CD8-positive, alpha-beta memory T cell (primary cell): ENCODE measurements at places on chromosomes 16 and 17. TPM values are rescaled to one million over a fixed set of nuclear protein-coding genes. Genes with fewer than 3 reads are reported as not detected.

DNA sequence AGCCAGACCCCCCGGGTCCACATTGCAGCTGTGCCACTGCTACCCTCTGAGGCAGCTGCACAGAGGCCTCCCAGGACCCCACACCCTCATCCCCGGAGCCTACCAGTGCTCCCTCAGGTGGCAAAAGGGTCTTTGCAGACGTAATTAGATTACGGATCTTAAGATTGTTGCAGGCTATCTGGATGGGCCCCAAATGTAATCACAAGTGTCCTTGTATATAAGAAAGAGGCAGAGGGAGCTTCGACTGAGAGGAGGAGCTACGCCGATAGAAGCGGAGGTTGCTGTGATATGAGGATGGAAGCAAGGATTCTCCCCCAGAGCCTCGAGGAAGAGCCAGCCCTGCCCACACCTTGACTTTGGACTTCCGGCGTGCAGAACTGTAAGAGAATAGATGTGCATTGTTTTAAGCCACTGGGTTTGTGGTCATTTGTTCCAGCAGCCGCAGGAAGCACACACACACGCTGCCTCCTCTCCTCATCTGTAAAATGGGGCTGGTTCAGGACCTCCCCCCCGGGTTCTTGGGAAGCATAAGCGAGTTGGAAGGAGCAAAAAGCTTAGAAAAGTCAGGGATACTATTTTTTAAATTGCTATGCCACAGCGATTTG is 10.5 kb upstream of the RAI1 start:
- H3K4me3 ChIP-seq: no peak overlapping the region
- H3K36me3 ChIP-seq: no peaks in the 10 kb centered on the region
- H3K27me3 ChIP-seq: no peaks in the 10 kb centered on the region
- H3K27ac ChIP-seq: no peak overlapping the region
- DNase-seq: no peak
- peaks cover 9% of the 10 kb centered on the region for H3K4me1 ChIP-seq

GRCh38 chr16:11734025-11734652 is 8.5 kb downstream of the TXNDC11 start:
- H3K4me3 ChIP-seq: no peak overlapping the region
- peaks cover 25% of the 10 kb centered on the region for H3K4me1 ChIP-seq
- no peaks in the 10 kb centered on the region for H3K27me3 ChIP-seq
- H3K27ac ChIP-seq: no peak overlapping the region

DNA sequence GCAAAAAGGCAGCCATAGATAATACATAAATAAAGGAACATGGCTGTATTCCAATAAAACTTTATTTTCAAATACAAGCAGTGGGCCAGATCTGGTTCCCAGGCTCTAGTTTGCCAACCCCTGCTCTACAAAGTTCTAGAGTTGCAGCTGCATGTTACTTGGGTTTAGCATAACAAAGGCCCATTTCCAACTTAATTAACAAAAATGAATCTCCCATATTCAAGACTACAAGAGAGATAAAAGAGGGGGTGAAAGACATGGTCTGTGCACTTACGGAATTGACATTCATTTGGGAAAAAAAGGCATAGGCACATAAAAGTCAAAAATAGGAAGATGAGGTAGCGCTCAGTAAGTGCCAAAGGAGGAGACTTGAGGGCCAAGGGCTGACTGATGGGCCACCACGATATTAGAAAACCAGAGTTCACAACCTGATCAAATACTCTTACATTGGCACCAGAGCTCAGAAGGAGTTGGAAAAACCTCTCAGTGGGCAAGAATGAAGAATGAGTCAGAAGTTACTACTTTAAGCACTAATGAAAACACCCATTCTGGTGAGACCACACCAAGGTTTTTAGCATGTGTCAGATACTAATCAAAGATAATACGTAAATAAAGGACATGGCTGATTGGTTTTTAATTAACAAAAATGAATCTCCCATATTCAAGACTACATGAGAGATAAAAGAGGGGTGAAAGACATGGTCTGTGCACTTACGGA is 164.0 kb downstream of the VPS53 start:
- no peaks in the 10 kb centered on the region for H3K4me1 ChIP-seq
- no peak overlapping the region for H3K4me3 ChIP-seq
- DNase-seq: no peak
- no peaks in the 10 kb centered on the region for H3K27me3 ChIP-seq

Gene AANAT
- not detected for total RNA-seq

- DNase-seq: no peak
- H3K27me3 ChIP-seq: peaks cover 48% of the 10 kb centered on the region
- H3K4me3 ChIP-seq: no peak overlapping the region
- H3K27ac ChIP-seq: no peak overlapping the region
- peaks cover 9% of the 10 kb centered on the region for H3K4me1 ChIP-seq
Measured at GRCh38 chr17:48639136-48639535, 13.0 kb upstream of the HOXB9 start.

- H3K4me1 ChIP-seq: no peaks in the 10 kb centered on the region
- no peak overlapping the region for H3K4me3 ChIP-seq
- H3K27ac ChIP-seq: no peak overlapping the region
- no peak for DNase-seq
- peaks cover 12% of the 10 kb centered on the region for H3K27me3 ChIP-seq
Measured at GRCh38 chr17:34156401-34156740, 98.7 kb upstream of the CCL2 start.

- DNase-seq: no peak
- H3K4me1 ChIP-seq: no peaks in the 10 kb centered on the region
- H3K36me3 ChIP-seq: no peaks in the 10 kb centered on the region
Measured at GRCh38 chr16:48903039-48903438, 293.1 kb upstream of the N4BP1 start.

- no peaks in the 10 kb centered on the region for H3K4me1 ChIP-seq
- no peak overlapping the region for H3K4me3 ChIP-seq
- H3K36me3 ChIP-seq: no peaks in the 10 kb centered on the region
- no peak overlapping the region for H3K27ac ChIP-seq
- H3K27me3 ChIP-seq: peaks cover 10% of the 10 kb centered on the region
- no peak for DNase-seq
Measured at GRCh38 chr17:15267996-15268395, 2.9 kb upstream of the PMP22 start.

Gene PPM1E
- total RNA-seq: not detected

Gene ADAP2
- total RNA-seq: 2.3 TPM
